EL (cell line): ENCODE measurements at places on chromosomes 1 and 21.
A peak's percentile ranks its signal among the peaks of the same experiment; 100 is the strongest.

- DNase-seq, result no peak
These were observed 10.0 kb downstream of the MROH7 start for GRCh38 chr1:54651608-54652007.

- no peak for DNase-seq
These were observed 117.7 kb downstream of the SLC45A1 start for GRCh38 chr1:8435569-8436071.

DNA sequence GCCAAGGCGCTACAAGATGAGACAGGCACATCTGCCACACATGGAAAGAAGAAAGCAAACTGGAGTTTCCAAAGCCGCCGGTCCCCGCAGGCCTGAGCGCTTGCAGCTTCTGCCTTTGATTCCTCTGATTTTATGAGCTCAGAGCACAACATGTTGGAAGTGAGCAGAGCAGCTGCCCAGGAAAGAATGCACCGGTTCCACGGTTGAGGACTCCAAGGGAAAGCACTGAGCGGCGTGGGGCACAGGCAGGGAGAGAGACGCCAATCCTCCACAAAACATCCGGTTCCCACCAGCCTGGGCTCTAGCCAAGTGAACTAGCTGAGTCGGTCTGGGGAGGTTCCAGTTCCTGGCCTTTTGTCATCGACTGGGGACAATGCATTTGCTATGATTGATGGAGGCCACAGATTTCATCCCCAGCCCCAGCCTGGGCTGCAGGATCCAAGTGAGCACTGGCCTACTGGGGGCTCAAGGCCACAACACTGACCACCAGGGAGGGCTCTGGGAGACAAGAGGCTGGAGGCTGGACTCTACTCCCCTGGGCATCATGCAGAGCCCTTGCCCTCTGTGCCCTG, 253.1 kb upstream of the IRF2BP2 start:
- peak; percentile 73 for DNase-seq

DNA sequence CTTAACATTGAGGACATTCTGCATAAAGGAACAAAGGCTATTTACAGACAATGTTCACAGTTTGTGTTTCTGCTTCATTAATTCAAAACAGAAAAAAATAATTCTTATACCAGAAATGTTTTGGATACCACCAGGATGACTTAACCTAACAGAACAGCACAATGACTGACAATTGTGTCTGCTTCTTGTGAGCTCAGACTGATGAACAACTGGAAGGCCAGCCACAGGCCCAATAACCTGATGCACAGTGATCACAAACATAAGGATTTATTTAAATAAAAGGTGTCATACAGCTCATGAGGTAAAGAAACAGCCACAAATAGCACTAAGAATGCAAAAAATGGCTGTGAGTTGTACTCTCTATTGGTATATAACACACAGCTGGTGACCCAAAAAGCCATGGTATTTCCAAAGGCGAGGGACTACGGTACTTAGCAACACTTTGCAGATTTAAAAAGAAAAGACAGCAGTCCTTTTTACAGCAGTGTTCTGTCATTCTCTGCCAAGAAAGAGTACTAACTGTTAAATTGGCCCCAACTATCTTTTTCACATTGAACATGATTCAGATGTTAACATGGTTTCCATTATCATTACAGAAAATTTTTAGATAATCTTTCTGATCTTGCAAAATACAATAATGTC, 32.1 kb upstream of the DDAH1 start:
- DNase-seq, result no peak

GRCh38 chr1:99573431-99574217, 72.3 kb upstream of the PALMD start:
- no peak for DNase-seq

DNA sequence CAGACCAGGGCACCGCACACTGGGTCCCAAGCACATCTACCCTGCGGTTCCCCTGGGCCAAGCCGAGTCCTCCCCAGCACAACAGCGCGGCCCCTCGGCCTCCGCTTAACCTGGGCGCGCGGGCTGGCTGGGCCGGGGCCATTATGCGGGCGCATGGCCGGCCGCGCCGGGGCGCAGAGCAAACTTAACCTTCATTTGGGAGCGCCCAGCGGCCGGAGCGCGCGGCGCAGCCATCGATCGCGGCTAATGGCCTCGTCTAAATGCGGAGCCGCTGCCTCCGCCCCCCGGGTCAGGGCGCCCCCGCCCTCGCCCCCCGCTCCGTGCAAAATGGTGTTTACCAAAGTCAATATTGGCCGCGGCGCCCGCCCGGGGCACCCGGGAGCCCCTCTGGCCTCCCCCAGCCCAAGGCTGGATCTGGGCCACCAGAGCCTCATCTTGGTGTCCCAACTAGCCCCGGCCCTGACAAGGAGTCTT, 272.1 kb downstream of the TRABD2B start:
- no peak for DNase-seq

- DNase-seq, result no peak
These were observed 4.4 kb downstream of the PIGR start for GRCh38 chr1:206941766-206942418.
